Stimulated activated CD8-positive, alpha-beta memory T cell treated with anti-CD3 and anti-CD28 coated beads, Interleukin-4, amount 100 ng/mL, for 4 hours (primary cell): ENCODE measurements at places on chromosomes 12 and 14.

DNA sequence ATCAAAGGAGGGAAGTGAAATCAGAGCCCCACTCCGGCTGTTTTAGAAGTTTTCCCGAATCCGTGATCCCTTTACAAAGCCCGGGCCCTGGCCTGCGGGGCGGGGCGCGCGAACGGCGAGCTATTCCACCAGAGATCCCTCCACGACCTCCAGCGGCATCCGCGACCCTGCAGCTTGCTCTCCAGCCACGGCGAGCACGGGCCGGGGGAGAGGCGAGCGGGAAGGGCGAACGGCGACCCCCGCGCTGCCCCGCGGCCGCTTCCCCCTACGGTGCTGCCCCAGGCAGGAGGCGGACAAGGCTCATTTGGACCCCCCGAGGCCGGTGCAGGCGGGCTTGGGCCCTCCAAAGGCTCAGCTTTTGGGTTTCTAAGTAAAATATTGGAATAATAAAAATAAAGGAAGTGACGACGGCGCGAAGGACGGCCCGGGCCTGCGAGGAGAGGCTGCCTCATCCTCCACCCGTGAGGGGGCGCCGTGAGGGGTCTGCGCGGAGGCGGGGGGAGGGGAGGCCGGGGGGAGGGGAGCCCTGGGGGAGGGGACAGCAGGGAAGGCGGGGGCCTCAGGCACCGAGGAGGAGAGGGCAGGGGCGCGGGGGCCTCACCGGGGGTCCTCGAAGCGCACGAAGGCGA, 613 bp downstream of the SRSF9 start:
- peak; percentile 36 for DNase-seq

GRCh38 chr12:113298861-113299545, 35.9 kb downstream of the SLC8B1 start:
- no peak for DNase-seq

- DNase-seq: no peak
Observed at GRCh38 chr12:114672817-114673168, 11.2 kb downstream of the TBX3 start.

- DNase-seq: no peak
Observed at GRCh38 chr12:65557438-65558181, 266.7 kb upstream of the HMGA2 start.

GRCh38 chr14:51398898-51399297, 158.9 kb downstream of the TMX1 start:
- no peak for DNase-seq

- DNase-seq: no peak
Observed at GRCh38 chr12:51751661-51752060, 96.9 kb downstream of the FIGNL2 start.

DNA sequence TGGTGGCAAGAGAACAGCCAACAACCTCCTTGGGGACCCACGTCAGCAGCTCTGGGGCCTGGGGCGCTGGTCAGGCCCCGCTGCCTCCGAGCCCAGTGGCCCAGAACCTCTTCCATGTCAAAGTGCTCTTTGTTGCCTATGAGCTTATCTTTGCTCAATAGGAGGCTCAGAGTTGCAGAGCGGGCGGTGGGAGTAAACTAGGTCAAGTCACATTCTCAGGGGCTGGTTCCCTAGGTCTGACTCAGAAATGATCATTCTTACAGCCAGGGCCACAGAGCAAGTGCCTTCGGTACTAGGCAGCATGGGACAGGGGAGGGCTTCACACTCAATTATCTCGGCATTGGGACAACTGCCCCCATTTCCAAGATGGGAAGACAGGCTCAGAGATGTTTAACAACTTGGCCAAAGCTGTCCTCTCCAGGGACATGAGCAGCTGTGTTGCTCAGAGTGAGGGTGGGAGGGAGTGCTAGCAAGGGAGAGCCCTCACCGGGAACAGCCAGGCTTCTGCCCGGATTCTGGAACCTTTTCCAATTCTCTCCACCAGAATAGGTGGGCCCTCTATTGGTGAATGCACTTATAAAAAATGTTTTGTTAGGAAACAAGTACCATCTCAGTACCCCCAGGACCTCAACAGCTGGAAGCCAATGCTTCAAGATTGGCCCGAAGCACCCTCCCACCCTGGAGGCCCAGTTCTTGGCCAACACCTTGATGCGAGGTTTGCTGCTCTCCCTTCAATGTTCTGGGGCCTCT, 11.9 kb downstream of the SLC25A29 start:
- DNase-seq: no peak

- no peak for DNase-seq
Observed at GRCh38 chr12:56321027-56321426, 5.2 kb upstream of the CNPY2 start.

DNA sequence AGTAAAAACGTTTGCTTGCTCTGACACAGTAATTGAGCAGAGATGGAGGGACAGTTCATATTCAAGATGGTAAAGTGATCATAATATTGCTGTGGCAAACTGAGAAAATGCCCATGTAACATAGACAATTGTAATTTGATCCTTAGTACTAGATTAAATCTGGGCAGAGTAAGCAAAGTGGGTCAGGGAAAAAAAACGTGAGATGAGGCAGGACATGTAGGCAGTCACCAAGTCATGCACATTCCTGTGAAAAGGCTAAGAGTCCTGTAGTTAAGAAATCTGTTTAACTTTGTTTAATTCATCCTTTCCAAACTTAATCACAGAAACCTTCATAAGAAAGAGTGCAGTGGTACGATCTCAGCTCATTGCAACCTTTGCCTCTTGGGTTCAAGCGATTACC, 16.1 kb downstream of the BTBD7 start:
- DNase-seq: no peak

DNA sequence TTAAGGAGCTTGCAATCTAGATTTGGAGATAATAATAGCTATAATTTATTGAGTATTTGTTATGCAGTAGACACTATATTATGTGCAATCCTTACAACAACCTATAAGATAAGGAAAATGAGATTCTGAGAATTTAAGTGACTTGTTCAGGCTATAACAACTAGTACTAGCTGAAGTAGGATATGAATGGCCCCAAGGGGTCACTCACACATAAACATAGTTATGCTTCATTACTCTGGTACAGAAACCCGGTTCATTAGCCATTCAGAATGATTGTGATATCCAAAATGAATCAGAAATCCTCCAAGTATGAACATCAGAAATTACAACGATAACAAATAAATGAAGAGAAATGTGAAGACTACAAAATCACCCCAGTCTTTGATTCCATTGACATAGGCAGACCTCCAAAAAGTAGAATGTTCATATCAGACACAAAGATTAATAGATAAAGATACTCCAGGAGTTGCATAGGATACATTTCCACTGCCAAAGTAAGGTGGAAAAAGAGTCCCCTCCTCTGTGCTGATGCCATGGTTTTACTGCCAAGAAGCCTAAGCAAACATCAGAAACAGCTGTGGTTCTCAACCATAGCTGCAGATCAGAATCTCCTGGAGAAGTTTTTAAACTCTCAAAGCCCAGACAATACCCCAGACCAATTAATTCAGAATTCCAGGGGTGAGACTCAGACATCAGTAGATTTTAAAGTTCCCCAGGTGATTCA, 8.6 kb upstream of the NID2 start:
- DNase-seq: no peak
